ENCODE measurements at places on chromosomes 13 and 19.

DNA sequence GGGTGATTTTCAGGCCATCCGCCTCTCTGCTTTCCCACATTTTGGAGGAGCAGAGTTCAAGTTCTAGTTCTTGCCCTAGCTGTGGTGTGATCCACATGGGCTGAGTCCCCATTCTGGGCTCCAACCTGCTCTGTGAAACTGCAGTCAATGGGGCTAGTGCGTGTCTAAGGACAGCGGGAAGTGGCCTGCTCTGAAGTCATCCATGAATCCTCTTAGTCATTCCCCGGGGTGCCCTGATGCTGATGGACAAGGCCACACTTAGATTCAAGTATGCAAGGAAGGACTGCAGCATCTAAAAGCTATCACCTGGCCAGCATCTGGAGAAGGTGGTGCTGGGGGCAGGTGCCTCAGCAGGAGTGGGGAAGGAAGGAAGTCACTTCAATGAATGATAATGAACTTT lies 94.6 kb downstream of the TSHZ3 start:
- DNase-seq, result no peak

GRCh38 chr19:5679289-5680083 lies 830 bp downstream of the MICOS13 start:
- no peak for DNase-seq

- DNase-seq, result no peak
Observed at GRCh38 chr13:33710924-33711323, 107.0 kb upstream of the RFC3 start.

DNA sequence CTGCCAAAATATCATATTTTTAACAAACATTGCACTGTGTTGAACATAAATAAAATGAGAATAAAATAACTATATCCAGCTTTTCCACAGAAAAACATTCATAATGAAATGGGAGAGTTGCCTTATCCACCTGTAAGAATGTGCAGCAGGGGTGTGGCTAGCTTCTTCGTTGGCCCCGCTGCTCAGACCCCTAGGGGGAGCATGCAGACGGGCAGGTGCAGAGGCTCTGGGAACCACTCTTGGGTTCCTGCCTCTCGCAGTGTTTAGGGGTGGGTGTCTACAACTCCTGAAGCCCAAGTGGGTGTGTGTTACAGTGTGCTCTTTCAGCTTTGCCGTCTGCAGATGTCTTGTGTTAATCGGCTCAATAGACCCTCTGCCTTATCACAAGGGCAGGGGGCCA lies 121.7 kb downstream of the SLITRK5 start:
- DNase-seq, result no peak

- no peak for DNase-seq
Observed at GRCh38 chr19:1361601-1362386, 21.9 kb upstream of the NDUFS7 start.

GRCh38 chr19:16227837-16228636 lies 30.3 kb downstream of the AP1M1 start:
- no peak for DNase-seq

DNA sequence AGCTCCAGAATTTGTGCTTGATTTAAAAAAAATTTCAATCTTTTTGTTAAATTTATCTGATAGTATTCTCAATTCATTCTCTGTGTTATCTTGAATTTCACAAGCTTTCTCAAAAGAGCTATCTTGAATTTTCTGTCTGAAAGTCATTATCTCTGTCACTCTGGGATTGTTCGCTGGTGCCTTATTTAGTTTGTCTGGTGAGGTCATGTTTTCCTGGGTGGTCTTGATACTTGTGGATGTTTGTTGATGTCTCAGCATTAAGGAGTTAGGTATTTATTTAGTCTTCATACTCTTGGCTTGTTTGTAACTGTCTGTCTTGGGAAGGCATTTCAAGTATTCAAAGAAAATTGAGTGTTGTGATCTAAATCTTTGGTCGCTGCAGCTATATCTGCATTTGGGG lies 106.3 kb downstream of the TNFSF13B start:
- no peak for DNase-seq

DNA sequence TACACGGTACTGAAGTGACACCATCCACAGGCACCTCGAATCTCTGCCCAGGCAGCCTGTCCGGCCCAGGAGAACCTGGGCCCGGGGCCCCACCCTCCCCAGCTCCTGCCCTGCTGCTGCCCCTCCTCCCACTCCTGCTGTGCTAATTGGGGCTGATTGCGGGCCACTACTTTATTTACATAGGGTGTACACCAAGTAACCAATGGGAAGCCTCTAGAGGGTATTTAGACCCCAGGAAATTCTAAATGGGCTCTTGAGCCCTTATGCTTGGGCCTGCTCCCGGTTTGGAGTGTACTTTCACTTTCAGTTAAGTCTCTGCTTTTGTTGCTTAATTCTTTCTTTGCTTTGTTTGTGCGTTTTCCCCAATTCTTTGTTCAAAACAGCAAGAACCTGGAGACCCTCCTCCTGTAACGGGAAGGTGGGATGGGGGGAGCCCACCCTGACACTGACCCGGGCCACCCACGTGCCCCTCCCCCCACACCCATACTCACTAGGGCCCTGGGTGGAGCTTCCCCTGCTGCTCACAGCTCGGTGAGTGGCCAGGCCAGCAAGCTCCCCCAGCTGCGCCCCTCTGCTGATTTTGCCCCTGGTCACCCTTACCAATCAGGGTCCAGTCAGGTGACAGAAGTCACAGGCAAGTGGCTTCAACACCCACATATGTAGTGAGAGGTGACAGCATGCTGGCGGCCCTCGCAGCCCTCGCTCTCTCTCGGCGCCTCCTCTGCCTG lies 9.4 kb downstream of the SCGB2B2 start:
- DNase-seq, result peak; percentile 51

DNA sequence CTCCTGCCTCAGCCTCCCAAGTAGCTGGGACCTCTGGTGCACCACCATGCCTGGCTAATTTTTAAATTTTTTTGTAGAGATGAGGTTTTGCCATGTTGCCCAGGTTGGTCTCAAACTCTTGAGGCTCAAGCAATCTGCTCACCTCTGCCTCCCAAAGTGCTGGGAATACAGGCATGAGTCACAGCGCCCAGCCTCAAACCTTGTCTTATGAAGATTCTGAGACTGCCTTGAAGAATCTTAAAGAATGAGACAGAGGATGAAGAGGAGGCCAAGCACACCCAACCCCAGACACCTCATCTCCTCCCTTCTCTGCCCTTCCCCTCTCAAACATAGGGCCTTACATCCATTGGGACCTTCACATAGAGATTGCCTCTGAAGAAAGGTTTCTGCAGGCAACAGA lies 179.7 kb downstream of the ABCC4 start:
- no peak for DNase-seq

All from NCI-H1092 treated with DMSO at 0.1 percent for 48 hours (cell line).